ENCODE measurements at places on chromosomes 7 and 10.

- DNase-seq: no peak
These were observed 36.2 kb upstream of the DUSP5 start for GRCh38 chr10:110461530-110461929.

DNA sequence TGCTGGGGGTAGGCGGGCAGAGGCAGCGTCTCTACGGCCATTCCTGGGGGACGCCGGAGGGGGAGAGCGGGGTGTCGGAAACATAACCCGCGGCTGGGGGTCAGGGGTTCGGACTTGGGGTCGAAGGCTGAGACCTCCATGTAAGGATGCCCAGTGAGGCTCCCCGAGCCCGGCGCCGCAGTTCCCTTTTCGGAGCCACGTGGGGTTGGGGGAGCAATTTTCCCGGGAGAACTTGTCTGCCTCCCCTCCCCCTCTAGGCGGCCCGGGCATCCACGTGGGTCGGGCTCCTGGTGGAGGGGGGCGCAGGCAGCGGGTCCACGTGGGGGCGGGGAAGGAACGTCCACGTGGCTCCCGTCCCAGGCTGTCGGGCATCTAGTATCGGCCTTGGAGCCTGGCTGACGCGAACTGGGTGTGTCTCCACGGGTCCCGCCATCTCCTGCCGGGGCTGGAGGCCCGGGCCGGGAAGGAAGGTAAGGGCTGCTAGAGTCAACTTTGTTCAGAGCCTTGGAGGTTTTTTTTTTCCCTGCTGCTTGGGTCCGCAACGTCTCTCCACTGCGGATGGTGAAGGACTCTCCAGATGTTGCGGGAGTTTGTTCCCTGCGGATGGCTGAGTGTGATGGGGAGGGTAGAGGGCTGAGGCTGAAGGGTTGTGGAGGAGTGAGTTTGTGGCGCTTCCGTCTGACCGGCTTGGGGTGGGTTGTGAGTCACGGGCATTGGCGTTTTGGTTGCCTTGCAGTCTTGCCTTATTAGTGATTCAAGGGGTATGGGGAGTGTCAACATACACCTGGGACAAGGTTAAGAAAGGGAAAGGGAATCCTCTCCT is 744 bp downstream of the PPRC1 start:
- peak; percentile 55 for DNase-seq

- no peak for DNase-seq
These were observed 563.3 kb downstream of the GATA3 start for GRCh38 chr10:8617792-8618191.

DNA sequence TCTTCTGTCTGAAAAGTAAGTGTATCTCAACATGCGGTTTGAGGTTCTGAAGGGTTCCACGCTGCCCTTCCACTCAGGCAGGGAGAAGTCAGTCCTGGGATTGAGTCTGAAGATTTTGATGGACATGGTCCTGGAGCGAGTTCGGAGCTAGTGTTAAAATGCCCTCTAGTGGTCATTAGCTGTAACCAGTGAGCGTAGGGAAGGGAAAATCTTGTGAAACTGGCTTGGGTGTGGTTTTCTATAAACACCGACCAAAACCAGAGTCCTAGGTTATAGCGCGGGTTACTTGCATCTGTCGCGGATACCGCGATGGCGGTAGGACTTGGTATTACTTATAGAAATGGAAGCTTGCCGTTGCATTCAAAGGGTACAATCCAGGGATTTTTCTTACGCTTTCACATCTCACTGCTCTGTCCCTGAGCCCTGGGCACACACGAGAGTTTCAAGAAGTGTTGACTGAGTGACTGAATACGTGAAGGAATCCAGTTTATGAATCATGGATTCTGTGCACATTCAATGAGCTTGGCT is 348.2 kb upstream of the C7orf33 start:
- no peak for DNase-seq

GRCh38 chr10:129598413-129598812 is 131.4 kb downstream of the MGMT start:
- no peak for DNase-seq

DNA sequence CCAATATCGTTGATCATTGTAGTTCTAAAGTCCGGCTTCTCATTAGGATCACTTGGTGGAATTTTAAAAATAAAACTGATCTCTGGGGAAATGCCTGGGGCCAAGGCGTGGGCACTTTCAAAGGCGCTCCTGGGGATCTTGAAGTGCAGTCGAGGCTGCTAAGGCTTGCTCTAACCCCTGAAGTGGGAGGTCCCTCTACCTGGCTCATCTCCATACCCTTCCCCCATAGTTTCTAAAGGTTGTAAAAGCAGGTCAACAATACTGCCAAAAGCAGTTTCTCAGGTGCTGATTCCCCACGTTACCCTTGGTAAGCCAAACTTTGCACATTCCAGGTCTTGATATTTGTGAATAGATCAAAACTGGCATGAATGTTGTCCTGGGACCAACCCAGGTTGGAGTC is 79.0 kb upstream of the SP8 start:
- no peak for DNase-seq

DNA sequence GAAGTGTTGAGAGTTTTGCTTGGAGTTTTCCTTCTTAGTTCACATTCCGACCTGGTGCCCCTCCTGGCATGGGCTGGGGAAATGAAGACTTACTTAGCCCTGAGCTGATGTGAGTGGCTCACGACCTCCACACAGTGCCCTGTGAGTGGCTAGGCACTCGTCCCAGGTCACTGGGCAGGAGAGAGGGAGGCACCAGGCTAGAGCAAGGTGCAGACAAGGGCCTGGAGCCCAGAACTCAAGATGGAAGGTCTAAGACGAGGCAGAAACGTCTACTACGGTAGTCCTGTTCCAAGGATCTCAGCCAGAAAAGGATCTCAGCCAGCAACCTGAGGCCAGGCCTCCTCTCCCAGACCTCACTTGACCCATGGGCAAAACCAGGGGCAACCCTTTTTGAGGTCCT is 22.4 kb downstream of the ANXA11 start:
- DNase-seq: no peak

GRCh38 chr7:128431221-128431620 is 21.4 kb upstream of the IMPDH1 start:
- no peak for DNase-seq

DNA sequence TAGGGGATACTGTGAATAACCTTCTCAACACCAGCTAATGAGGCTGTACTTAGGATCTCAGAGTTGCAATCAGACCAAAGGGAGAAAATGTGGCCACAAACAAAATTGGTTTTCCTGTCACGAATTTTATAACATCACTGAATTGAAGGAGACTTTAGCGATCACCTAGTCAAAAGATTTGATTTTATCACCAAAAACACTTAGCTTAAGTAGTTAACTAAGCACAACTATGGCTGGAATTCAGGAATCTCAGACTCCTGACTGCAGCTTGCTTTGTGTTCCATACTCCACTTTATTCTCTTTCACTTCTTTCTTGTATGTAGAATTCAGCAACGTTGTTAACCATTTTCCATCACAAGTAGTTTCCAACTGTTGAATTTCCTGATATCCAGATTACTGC is 152.0 kb downstream of the SLC16A9 start:
- DNase-seq: no peak

Measured in stimulated activated CD8-positive, alpha-beta memory T cell treated with anti-CD3 and anti-CD28 coated beads, Interleukin-12 subunit alpha, Interleukin-12 subunit beta, amount 100 ng/mL, for 4 hours (primary cell).